ENCODE measurements at places on chromosomes 2 and 18. TPM values are rescaled to one million over a fixed set of nuclear protein-coding genes. Genes with fewer than 3 reads are reported as not detected.

The ANKRD36 gene
- total RNA-seq, result 3.5 TPM

The GALR1 gene
- total RNA-seq, result not detected

The SMYD1 gene
- not detected for total RNA-seq

The GNAL gene
- total RNA-seq, result 4.4 TPM

The EPB41L3 gene
- 0.31 TPM for total RNA-seq

The LHCGR gene
- total RNA-seq, result not detected

The CRYGA gene
- total RNA-seq, result not detected

The MARCO gene
- 0.08 TPM for total RNA-seq

The FAM237A gene
- total RNA-seq, result not detected

The GPBAR1 gene
- 0.15 TPM for total RNA-seq
